ENCODE measurements at places on chromosomes 16 and 17.

DNA sequence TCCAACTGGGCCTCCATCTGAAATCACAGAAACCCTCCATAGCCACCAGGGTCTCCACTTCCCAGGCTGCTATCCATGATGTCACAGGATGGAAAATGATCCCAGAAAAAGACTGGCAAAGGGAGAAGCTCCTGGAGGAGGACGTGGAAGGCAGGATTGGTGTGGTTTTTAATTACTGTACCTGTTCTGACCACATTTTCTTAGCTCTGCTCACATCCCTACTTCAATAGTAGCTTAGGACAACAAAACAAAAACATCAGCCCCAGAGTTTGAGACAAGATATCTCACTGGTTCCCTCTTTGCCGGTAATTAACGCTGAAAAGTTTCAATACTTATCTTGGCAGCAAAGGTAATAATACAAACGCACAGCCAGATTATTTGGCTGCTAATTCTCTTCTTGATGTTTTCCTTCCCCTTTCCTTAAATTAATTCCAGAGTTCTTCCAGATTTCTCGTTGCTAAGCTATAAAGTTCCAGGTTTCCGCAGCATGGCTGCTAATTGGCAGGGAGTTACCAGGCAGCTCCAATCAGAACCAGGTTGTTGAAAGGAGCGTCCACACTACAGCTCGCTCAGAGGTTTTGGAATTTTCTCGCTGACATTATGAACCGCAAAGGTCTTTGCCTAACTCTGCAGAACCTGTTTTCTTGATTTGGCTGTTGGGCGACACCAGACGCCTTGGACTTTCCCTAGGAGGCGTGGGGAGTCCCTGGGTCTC is 263.4 kb downstream of the MRTFB start:
- DNase-seq, result no peak

GRCh38 chr16:22008215-22009059 is 526 bp downstream of the MOSMO start:
- DNase-seq, result no peak

- no peak for DNase-seq
Measured at GRCh38 chr17:74214484-74215341, 1.3 kb downstream of the TTYH2 start.

DNA sequence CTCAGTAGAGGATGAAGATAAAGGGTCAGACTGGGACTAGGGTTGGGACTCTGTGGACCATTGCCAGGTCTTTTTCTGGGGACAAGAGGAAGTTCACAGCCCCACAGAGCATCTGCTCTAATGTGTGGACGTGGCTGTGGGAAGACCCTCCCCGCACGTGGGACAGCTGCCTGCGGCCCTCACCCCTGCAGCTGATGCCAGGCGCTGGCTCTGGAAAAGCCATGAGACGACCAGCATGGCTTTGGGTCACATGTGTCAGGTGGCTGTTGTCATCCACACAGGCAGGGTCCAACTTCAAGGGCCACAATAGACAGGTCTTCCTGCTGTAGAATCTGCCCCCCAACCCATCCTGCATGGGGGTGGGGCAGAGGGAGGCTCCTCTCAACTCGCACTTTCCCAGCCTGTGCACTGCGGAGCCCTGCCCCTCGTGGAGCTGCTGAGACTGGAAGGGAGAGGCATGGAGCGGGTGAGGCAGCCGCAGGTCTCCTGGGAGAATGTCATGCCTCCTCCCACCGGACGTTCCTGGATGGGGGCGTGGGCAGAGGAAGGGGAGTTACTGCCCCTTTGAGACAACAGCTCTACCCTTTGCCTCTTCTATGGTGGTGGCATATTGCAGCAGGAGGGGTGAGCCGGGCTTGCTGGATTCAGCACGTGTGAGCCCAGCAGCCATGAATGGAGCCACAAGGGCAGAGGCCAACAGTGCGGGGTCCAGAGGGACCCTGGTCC is 53.4 kb downstream of the PIMREG start:
- no peak for DNase-seq

- DNase-seq, result no peak
Measured at GRCh38 chr17:19321481-19322128, 40.9 kb downstream of the B9D1 start.

- no peak for DNase-seq
Measured at GRCh38 chr16:67736858-67737257, 17.7 kb upstream of the GFOD2 start.

GRCh38 chr16:3597226-3597625 is 14.2 kb downstream of the SLX4 start:
- no peak for DNase-seq

DNA sequence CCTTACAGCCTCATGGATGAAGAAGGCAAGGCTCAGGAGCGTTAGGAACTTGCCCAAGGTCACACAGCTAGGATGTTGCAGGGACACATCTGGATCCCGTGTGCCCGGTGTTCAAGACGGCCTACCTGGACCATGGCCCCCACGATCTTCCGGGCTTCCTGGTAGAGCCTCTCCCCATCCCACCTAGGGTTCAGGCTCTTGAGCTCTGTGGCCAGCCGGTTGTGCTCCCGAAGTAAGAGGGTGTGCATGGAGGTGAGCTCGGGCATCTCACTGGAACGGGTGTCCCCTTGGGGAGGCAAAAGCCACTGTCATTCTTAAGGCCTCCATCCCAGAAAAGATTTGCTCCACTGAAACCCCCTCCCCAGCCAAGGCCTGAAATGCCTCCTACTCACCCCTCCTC is 5.3 kb downstream of the MPO start:
- DNase-seq, result no peak

DNA sequence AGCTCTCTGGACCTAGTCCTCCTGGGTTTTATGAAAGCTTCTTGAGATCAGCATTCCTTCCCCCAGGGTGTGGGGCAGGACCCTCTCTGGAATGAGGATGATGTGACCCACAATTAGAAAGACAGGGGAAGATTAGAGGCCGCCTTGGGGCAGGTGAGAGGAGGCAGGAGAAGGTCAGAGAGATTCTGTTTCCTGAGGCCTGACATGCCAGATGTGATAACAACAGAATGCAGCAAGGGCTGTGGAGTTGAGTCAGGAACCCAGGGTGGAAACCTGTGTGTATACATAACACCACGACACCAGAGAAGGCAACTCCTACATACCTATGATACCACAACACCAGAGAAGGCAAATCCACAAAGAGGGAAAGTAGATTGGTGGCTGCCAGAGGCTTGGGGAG is 5.4 kb upstream of the SLC5A10 start:
- no peak for DNase-seq

GRCh38 chr17:46764000-46764708 is 54.3 kb downstream of the WNT3 start:
- DNase-seq, result no peak

DNA sequence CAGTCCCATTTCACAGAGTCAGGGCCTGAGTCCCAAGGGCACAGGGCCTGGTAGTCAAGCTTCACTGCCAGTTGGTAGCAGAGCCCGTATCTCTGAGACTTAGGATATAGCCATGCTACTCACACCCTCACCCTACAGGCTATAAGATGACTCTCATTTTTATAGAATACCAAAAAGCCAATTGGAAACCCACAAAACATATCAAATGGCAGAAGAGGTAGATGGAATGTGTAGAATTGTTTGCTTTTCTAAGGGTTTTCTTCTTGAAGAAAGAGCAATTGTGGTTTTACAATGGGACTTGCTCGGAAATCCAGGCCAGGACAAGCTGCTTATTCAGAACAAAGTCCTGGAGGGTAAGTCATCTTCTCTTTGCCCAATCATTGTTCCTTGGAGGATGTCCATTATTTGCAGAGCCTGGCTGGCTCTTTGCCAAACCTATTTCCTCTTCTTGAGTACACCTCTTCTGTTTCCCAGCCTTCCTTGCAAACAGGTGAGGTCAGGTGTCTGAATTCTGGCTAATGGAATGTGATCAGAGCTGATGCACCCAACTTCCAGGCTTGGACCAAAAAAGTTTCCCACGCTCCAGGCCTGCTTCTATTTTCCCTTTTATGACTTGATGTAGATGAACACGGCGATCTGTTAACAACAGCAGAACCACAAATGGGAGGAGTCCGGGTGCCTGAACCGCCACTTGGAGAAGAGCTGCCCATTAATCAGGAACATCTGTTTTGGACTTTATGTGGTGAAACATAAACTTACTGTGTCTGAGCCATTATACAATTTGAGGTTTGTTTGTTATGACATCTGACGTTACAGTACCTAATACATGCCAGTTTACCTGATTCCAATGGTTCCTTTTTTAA is 16.9 kb upstream of the CCL22 start:
- no peak for DNase-seq

DNA sequence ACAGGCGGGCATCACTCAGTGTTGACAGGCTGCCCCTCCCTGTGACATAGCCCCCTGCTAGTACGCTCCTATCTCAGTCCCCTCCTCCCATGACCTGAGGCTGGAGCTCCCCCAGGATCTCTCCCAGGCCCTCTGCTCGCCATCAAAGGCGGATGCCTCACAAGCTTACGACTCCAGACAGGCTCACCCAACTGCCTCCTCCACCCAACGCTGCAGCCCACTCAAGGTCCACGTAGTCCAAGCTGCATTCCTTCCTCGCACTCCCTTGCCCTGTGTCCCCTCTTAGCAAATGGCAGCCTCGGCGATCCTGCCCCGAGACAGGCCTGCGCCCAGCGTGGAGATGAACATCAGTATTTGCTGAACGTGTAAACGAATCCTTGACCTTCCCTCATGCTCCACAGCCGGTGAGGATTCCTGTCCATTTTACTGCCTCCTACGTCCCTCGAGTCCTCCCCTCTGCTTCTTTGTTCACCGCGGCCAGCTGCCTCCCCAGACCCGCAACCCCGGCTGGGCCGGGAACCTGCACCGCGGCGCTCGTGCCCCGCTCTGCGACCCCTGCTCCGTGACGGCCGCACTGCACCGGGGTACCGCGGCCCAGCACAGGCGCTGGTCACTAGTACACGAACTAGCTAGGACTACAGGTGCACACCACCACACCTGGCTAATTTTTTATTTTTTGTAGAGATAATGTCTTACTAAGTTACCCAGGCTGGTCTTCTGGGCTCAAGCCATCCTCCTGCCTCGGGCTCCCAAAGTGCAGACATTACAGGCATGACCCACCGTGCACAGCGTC is 838 bp upstream of the TMEM97 start:
- no peak for DNase-seq

DNA sequence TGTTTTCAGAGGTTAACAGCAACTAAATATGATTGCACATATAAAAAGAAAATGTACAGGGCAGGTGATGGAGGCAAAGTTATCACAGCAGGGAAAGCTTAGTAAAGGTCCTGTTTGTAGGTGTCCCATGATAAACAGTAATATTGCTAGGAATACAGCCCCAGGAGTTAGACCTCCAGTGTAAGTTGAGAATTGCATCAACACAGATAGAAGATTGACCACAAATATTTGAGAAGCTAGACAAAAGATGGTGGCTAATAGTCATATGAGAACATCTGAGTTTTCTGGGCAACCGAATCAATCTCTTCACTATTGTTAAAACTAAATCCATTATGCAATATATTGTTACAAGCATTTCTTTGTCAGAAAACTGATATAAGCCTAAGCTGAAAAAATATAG is 152.6 kb downstream of the CDH11 start:
- no peak for DNase-seq

DNA sequence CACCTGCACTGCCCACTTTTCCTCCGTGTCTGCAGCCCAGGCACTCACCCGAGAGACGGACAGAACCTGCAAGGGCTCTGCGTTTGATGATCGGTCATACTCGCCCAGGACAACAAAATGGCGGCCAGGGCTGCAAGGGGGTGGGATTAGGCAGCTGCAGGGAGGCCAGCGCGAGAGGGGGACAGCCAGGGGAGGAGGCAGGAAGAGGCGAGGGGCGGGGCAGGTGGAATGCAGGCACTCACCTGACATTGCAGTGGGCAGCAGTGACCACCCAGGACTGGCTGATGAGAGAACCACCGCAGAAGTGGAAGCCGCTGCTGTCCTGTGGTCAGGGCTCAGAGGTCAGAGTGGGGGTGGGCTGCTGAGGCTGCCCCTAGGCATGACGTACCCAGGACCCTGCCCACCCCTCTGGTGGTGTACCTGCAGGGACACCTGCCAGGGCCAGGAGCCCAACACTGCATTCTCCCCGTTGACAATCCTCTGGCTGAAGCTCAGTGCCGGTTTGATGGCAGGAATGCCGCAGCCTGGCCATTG is 917 bp downstream of the CTRL start:
- no peak for DNase-seq

DNA sequence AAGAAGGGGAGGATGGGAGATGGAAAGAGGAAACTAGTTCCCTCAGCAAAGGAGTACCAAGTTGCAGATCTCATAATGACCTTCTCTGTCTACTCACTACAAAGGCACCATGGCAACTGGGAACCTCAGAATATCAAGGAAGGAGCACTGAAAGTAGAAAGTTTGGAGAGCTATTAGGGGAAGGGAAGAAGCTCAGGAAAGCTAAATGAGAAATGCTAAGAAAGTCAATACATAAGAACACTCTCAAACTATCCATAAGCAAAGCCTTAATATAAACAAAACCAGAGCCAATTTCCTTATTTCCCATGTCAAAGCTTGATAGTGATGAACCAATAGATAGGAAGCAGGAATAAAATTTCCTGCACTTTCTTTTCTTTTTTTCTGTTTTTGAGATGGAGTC is 57.9 kb upstream of the C17orf78 start:
- no peak for DNase-seq

DNA sequence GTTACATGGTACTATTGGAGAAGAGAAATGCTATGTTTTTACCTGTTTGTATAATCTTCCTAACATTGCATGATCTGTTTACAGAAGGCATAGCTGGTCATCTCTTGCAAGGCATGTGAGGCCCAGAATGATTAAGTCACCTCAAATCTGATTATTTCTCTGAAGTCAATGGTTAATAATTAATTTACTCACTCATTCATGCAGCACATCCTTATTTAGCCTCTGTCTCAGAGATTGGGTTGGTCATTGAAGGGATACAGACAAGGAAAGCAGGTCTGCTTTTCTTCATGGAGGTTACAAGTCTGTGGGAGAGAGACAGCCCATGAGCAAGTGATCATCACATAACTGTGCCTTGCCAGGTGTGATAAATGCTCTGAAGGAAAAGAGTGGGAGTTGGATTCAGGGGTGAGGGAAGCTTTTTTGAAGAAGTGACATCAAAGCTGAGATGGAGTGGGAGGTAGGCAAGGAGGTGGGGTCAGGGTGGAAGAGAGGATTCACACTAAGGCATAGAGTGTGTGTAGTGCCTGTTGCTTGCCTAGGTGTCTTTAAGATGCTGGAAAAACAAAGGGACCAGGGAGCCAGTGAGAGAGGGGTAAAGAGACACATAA is 16.3 kb upstream of the RBFOX1 start:
- no peak for DNase-seq

GRCh38 chr16:4389051-4389955 is 17.7 kb downstream of the VASN start:
- DNase-seq, result no peak

DNA sequence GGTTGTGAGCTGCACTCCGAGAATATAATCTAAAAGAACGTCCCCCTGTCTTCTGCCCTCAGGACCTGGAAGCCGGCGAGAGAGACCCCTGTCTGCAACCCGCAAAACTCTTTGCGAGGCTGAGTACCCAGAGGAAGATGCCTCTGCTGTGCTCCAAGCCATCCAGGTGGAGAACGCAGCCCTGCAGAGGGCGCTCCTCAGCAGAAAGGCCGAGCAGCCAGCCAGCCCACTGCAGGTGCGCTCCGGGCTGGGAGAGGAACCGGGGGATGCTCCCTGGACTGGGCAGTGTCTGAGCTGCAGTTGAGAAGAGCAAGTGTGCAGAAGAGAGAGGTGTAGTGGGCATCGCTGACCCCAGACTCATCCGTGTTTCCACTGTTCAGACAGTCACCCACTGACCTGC is 148.3 kb downstream of the KATNIP start:
- DNase-seq, result no peak
